ENCODE measurements at places on chromosomes 11 and 22. TPM values are rescaled to one million over a fixed set of nuclear protein-coding genes. Genes with fewer than 3 reads are reported as not detected.
A peak's percentile ranks its signal among the peaks of the same experiment; 100 is the strongest.

- H3K27me3 ChIP-seq = no peaks in the 10 kb centered on the region
- no peak overlapping the region for H3K4me3 ChIP-seq
- peaks cover 3% of the 10 kb centered on the region for H3K4me1 ChIP-seq
- DNase-seq = no peak
- H3K27ac ChIP-seq = no peak overlapping the region
- H3K36me3 ChIP-seq = no peaks in the 10 kb centered on the region
These were observed 21.6 kb upstream of the EP300 start for GRCh38 chr22:41070665-41071331.

- peaks cover 51% of the 10 kb centered on the region for H3K27me3 ChIP-seq
- no peak overlapping the region for H3K27ac ChIP-seq
- H3K4me3 ChIP-seq = no peak overlapping the region
- no peak for DNase-seq
- H3K36me3 ChIP-seq = no peaks in the 10 kb centered on the region
These were observed 14.3 kb downstream of the PDGFB start for GRCh38 chr22:39230261-39231196.

Gene KRTAP5-8
- not detected for total RNA-seq

Gene TRIM64
- not detected for total RNA-seq

Gene RASGRP2
- 371 TPM for total RNA-seq

- no peak overlapping the region for H3K27ac ChIP-seq
- no peaks in the 10 kb centered on the region for H3K27me3 ChIP-seq
- no peak for DNase-seq
These were observed 867.6 kb downstream of the TBC1D22A start for GRCh38 chr22:47629791-47630655.

Gene NAP1L4
- 219 TPM for total RNA-seq

Gene TRPC6
- total RNA-seq = 0.15 TPM

DNA sequence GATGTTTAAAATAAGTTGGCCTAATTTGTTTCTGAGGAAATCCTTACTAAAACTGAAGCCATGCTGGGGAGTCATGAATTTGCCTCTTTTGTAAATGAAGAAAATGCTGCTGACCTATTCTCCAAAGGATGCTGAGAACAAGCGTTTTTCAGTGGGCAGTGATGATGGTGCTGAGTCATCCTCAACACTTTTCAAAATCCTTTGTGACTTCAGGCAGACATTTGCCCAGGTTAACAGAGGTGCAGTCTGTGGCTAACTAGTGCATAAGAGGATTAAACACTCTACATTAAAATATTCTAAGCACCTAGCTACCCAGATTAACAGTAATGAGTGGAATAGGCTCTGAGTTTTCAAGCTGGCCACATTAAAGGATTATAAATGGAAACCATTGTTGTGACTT, 509.0 kb downstream of the DLG2 start:
- H3K4me1 ChIP-seq = no peaks in the 10 kb centered on the region
- H3K27me3 ChIP-seq = no peaks in the 10 kb centered on the region
- H3K4me3 ChIP-seq = no peak overlapping the region
- H3K27ac ChIP-seq = no peak overlapping the region

DNA sequence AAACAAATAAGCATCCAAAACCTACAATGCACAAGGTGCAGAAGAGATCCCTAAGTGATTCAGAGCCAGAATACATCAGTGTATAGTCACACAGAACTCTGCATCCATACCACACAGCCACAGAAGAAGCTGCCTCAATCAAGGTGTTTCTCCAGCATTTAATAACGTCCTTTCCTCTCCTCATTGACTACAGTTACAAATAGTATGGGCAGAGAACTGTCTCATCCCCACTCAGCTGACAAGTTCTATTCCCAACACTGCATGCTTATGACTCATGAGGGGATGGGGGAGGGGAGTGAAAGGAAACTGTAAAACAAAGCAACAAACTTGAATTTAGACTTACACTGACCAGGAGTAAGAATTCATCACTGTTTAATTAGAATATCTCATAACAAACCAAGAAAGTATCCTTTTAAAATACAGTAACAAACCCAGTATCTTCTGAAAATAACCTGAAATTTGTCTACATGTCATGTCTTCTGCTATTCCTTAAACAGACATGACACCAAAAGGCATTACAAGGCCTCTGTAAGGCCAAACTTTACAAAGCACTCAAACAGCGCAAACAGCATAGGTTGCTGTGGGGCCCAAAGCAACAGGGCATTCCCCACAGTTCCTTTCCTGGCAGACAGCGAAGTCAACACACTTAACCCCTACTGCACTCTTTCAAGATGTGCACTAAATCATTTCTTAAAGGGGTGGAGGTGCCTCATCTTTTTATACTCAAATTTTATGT, 29.3 kb downstream of the CELF1 start:
- no peak overlapping the region for H3K4me3 ChIP-seq
- H3K27me3 ChIP-seq = no peaks in the 10 kb centered on the region
- H3K27ac ChIP-seq = peak overlapping the region; percentile 42
- peaks cover 3% of the 10 kb centered on the region for H3K36me3 ChIP-seq

Gene PLET1
- not detected for total RNA-seq

GRCh38 chr22:49023879-49024774, 803.5 kb downstream of the BRD1 start:
- no peaks in the 10 kb centered on the region for H3K36me3 ChIP-seq
- no peak overlapping the region for H3K4me3 ChIP-seq
- no peak overlapping the region for H3K27ac ChIP-seq
- no peaks in the 10 kb centered on the region for H3K4me1 ChIP-seq
- no peaks in the 10 kb centered on the region for H3K27me3 ChIP-seq

Gene KCNQ1
- 7.8 TPM for total RNA-seq

DNA sequence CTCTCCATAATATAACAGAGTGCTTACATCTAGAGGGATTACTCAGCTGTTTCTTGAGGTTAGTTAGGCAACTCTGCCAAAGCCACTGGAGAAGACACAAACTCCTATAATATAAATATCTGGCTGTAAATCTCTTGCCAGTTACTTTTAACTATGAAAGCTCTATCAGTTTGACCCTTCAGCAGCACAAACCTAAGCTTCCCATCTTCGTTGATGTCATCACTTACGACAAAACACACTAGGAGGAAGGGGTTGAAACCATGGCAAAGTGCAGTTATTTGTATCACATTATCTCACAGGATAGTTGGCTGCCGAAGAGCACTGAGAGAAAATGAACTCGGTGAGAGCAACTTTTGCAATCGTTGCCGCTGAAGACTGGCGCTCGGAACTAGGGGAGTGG, 922.1 kb downstream of the OPCML start:
- no peak overlapping the region for H3K4me3 ChIP-seq
- no peaks in the 10 kb centered on the region for H3K27me3 ChIP-seq
- no peak overlapping the region for H3K27ac ChIP-seq
- no peaks in the 10 kb centered on the region for H3K4me1 ChIP-seq
- no peaks in the 10 kb centered on the region for H3K36me3 ChIP-seq

Gene FGF4
- total RNA-seq = not detected

Gene MAP6
- not detected for total RNA-seq

Measured in natural killer cell (primary cell).